Karpas-422 (cell line): ENCODE measurements at places on chromosomes 13 and 19. TPM values are rescaled to one million over a fixed set of nuclear protein-coding genes. Genes with fewer than 3 reads are reported as not detected.

Gene FUT2
- total RNA-seq = not detected in 2 replicates

Gene IGSF23
- total RNA-seq = not detected in 2 replicates

DNA sequence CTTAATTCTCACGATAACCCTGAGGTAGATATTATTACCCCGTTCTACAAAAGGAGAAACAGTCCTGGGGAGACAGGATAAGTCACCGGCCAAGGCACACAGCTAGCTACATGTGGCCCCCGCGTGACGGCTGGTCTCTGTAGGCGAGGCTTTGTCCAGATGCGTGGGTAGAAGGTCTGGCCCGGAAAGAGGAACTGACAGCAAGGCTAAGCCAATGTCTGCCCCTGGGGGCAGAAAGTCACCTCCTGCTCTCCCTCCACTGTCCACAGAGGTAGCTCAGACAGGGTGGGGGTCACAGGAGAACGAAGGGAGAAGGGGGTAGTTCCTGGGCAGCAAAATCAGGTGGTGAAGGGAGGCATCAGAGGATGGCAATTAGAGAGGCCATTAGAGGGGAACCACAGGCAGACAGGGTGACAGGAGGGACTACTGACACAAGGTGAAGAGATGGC, 1.8 kb downstream of the APOC4 start:
- DNase-seq = peak; percentile 74

Gene JUND
- 69.5 and 274 TPM in 2 replicates for total RNA-seq

Gene C19orf73
- total RNA-seq = 3.4 and 5.5 TPM in 2 replicates

- no peak for DNase-seq
Measured at GRCh38 chr13:113804703-113805430, 45.8 kb downstream of the TMEM255B start.

- no peak for DNase-seq
Measured at GRCh38 chr19:585551-586110, 4.0 kb upstream of the HCN2 start.

DNA sequence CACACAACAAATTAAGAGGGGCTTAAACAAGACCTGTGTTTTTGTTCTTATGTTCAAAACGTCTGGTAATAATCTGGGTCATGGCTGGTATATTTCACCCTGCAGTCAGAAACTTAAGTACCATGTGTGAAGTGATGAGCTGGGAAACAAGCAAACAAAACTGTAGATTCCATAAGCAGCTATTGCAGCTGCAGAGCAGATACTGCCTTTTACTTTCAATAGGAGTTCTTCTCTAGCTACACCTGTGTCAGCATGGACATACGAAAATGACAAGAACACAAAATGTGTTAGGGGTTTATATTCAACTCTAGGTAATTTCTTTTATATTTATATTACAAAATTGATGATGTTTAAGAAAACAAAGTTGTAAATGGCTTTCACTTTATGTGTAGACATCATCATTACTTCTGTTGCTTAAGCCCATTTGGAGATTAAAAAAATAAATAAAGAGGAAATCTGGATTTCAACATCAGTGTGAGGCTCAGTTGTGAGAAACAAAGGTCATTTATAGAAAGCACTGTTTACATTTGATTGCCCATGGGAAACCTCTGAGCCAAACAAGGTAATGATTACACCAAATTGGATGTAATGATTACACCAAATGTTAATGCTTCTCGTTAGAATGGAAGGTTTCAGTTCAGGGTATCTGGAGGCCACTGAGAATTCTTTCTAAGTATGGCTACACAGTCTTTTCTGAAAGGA, 451.0 kb upstream of the SLC10A2 start:
- DNase-seq = no peak

- DNase-seq = no peak
Measured at GRCh38 chr19:29927944-29928625, 14.0 kb upstream of the URI1 start.

Gene ARHGAP33
- total RNA-seq = 5.8 and 12.3 TPM in 2 replicates

Gene KLK12
- not detected in 2 replicates for total RNA-seq

Gene ZNF792
- total RNA-seq = 11.4 and 12.8 TPM in 2 replicates

GRCh38 chr13:39531646-39532045, 71.3 kb downstream of the LHFPL6 start:
- DNase-seq = no peak

DNA sequence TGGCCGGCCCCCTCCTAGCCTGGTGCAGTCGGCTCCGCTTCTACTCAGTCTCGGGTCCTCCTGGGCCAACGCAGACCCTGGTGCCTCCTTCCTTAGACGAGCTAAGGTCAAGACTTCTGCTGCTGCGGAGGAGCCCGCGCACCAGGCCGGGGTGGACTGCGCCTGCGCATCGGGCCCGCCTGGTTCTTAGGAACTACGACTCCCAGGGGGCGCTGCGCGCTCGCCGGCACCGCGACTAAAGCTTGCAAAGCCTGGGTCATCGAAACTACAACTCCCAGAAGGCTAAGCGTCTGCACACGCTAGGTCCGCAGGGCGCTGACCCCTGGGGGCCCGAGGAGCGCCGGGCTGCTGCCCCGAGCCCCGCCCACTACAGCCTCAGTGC, at the start of gene ZNF835:
Gene ZNF835, minus strand, starts transcription at position 145 of the 382 bp plus-strand sequence. CDS start 6,559 bp downstream, outside the sequence.
- no peak for DNase-seq

- DNase-seq = no peak
Measured at GRCh38 chr13:49571299-49572240, 13.8 kb downstream of the RCBTB1 start.

Gene ACP5
- total RNA-seq = 24.0 and 55.1 TPM in 2 replicates

- no peak for DNase-seq
Measured at GRCh38 chr13:44312834-44313551, 60.6 kb upstream of the SERP2 start.

DNA sequence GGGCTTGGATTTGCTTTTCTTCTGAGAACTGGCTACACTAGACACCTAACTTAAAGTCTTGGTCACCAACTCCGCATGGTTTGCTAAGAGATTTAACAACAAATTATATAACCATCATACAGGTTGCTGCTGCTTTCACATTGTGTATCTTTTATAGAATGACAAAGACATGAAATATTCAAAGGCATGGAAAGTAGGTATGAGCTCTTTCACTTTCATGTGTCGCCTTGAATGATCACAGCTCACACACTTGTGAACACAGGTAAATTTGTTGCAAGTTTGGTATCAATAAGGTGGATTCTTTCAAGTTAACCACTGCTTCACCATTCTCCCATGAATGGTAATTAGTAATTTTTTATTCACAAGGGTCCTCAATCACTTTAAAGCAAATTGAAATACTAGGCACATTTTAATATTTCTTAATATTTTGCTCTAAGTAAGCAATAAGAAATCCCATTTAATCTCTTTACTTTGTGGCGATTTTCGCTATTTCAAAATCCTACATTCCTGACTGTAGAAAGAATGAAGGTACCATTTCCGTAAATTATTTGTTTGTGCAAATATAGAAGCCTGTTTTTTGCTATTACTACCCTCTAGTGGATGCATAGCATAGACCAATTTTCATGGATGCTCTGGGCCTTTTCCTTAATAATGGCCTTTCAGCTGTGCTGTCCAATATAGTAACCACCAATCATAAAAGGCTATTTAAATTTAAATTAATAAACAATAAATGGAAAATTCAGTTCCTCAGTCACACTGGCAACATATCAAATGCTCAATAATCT, 45.5 kb upstream of the FREM2 start:
- no peak for DNase-seq

DNA sequence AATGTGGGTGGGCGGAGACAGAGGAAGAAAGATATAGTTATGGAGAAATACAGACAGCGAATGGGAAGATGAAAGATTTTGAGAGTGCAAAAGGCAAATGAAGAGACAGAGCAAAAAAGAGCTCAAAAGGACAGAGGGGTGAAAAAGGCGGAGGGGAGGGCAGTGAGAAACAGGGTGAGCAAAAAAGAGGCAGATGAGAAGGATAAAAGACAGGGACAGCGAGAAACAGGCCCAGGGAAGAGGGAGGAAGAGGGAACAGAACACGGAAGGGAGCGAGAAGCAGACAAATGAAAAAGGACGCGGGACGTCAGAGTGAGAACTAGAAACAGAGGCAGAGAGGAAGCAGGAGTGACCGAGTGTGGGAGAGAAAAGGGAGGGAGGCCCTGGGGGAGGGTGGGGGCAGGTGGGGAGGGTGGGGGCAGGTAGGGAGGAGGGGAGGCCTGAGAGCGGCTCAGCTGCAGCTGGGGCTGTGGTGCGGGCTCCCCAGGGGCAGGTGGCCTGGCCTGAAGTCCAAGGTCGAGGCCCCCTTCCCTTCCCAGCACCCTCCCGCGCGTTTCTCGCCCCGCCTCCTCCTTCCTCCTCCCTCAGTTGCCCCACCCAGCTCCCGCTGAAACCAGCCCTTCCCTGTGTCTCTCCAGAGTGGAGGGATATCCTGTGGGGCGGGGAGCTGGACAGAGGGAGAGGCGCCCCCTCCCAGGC, 2.9 kb downstream of the KLK1 start:
- no peak for DNase-seq

DNA sequence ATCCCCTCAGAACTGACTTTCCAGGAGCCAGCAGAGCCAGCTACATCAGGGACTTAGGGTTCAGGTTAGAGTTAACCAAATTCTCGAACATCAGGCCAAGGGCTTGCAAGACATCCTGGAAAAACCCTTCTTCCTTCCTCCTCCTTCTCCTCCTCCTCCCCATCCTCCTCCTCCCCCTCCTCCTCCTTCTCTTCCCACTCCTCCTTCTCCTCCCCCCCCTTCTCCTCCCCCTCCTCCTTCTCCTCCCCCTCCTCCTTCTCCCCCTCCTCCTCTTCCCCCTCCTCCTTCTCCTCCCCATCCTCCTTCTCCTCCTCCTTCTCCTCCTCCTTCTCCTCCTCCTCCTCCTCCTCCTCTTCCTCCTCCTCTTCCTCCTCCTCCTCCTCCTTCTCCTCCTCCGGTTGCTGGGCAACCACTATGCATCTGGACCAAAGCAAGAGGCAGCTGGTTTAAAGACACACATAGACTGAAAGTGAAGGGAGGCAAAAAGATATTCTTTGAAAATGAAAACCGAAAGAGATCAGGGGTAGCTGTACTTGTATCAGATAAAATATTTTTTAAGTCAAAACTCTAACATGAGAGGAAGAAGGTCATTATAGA, 5.9 kb upstream of the CCL25 start:
- no peak for DNase-seq

- no peak for DNase-seq
Measured at GRCh38 chr19:29936409-29936808, 5.6 kb upstream of the URI1 start.

GRCh38 chr19:57302020-57302465, 18.2 kb upstream of the ZNF543 start:
- peak; percentile 75 for DNase-seq

Gene KCNK6
- not detected in 2 replicates for total RNA-seq

GRCh38 chr19:18473706-18474087, 35.8 kb upstream of the ISYNA1 start:
- DNase-seq = no peak

DNA sequence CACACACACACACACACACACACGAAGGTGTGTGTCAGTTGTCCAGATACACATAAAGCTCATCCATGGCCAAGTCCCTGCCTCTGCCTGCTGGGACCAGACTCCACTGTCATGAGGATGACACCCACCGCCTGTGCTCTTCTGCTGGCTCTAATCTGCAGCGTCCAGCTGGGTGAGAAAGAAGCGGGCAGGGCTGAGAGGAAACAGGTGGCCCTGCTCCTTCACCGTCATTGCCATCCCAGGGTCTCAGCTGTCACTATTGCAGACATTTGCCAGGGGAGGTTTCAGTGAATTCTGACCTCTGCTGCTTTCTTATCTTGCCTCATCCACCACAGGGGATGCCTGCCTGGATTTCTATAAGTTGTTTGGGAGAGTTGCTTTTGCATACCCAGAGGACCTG, 31.4 kb downstream of the SCGB2B2 start:
- DNase-seq = no peak

DNA sequence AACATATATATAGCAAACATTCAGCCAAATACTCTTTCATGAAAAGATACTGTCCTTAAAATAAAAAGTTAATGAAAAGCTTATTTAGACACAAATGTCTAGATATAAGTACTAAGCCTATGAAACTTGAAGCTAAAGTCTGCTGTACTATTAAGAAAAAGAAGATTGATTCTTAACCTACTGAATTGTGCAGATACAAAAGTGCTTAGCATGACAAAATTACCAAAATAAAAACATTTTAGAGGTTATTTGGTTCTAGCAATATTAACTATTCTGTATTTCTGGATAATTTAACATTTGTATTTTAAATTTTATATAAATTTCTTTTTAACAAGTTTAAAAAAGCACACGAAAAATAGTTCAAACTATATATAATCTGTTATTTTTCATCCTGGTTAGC, 8.8 kb downstream of the RNF6 start:
- no peak for DNase-seq

Gene KRTDAP
- total RNA-seq = not detected in 2 replicates

- DNase-seq = peak; percentile 82
Measured at GRCh38 chr19:2171349-2172145, 7.8 kb downstream of the DOT1L start.
